Airway epithelial cell (primary cell): ENCODE measurements at places on chromosomes 6 and 20. TPM values are rescaled to one million over a fixed set of nuclear protein-coding genes. Genes with fewer than 3 reads are reported as not detected.

The C20orf141 gene
- not detected in 2 replicates for total RNA-seq

The C6orf141 gene
- 13.3 and 14.0 TPM in 2 replicates for total RNA-seq

The SCRT2 gene
- not detected in 2 replicates for total RNA-seq

The CLIC1 gene
- 445 and 657 TPM in 2 replicates for total RNA-seq

The SIM1 gene
- not detected in 2 replicates for total RNA-seq

The HEY2 gene
- total RNA-seq, result 0.60 and 0.78 TPM in 2 replicates

The TMEM217 gene
- 0.46 and 1.2 TPM in 2 replicates for total RNA-seq

The DEFB124 gene
- not detected in 2 replicates for total RNA-seq

The PPIL1 gene
- 38.1 and 52.4 TPM in 2 replicates for total RNA-seq

The KIF6 gene
- total RNA-seq, result not detected in 2 replicates

The C6orf118 gene
- not detected in 2 replicates for total RNA-seq

The BPIFA2 gene
- not detected in 2 replicates for total RNA-seq

The SYNGAP1 gene
- total RNA-seq, result 2.1 and 3.5 TPM in 2 replicates

The EPHA7 gene
- total RNA-seq, result not detected in 2 replicates

The SCUBE3 gene
- under 0.01 and 0.21 TPM in 2 replicates for total RNA-seq

The ANGPT4 gene
- total RNA-seq, result not detected in 2 replicates

The GGTLC1 gene
- not detected in 2 replicates for total RNA-seq

The CNPY3 gene
- total RNA-seq, result 29.5 and 32.7 TPM in 2 replicates

The GTSF1L gene
- total RNA-seq, result not detected in 2 replicates

The MUC21 gene
- 0.14 TPM in 1 of 2 replicates, not detected in the other for total RNA-seq

The POM121L2 gene
- not detected in 2 replicates for total RNA-seq

The SMLR1 gene
- not detected in 2 replicates for total RNA-seq

The B3GALT4 gene
- total RNA-seq, result 8.2 and 8.7 TPM in 2 replicates

The BPIFB2 gene
- total RNA-seq, result not detected in 2 replicates

The LAMP5 gene
- total RNA-seq, result not detected in 2 replicates

The SASH1 gene
- 6.3 and 8.0 TPM in 2 replicates for total RNA-seq

The F13A1 gene
- 0.05 TPM in 1 of 2 replicates, not detected in the other for total RNA-seq

The LTA gene
- not detected in 2 replicates for total RNA-seq

The DUSP15 gene
- total RNA-seq, result not detected in 2 replicates

The OR2J3 gene
- total RNA-seq, result not detected in 2 replicates

The FAM210B gene
- 17.0 and 23.8 TPM in 2 replicates for total RNA-seq

The HCK gene
- total RNA-seq, result not detected in 2 replicates

The ULBP1 gene
- total RNA-seq, result 0.05 and 0.28 TPM in 2 replicates

The TRIM40 gene
- total RNA-seq, result not detected in 2 replicates

The TAF8 gene
- total RNA-seq, result 16.9 and 20.2 TPM in 2 replicates

The TLDC2 gene
- not detected in 2 replicates for total RNA-seq

The FBXO30 gene
- total RNA-seq, result 3.4 and 5.1 TPM in 2 replicates

The MUC22 gene
- not detected in 2 replicates for total RNA-seq

The CST8 gene
- not detected in 2 replicates for total RNA-seq

The PRDM1 gene
- 2.6 and 3.7 TPM in 2 replicates for total RNA-seq

The PRELID3B gene
- total RNA-seq, result 61.7 and 62.6 TPM in 2 replicates

The RUNX2 gene
- total RNA-seq, result 2.5 and 3.1 TPM in 2 replicates

The BTBD9 gene
- 3.7 and 4.5 TPM in 2 replicates for total RNA-seq

The RIMS4 gene
- total RNA-seq, result not detected in 2 replicates

The ZBTB9 gene
- total RNA-seq, result 3.3 and 5.3 TPM in 2 replicates

The APOBEC2 gene
- 0.63 TPM in 1 of 2 replicates, not detected in the other for total RNA-seq

The MAFB gene
- 4.8 and 6.5 TPM in 2 replicates for total RNA-seq
